ENCODE measurements at places on chromosomes 7 and 10. TPM values are rescaled to one million over a fixed set of nuclear protein-coding genes. Genes with fewer than 3 reads are reported as not detected.

GRCh38 chr7:149280151-149280550, 18.2 kb downstream of the ZNF783 start:
- DNase-seq: no peak

DNA sequence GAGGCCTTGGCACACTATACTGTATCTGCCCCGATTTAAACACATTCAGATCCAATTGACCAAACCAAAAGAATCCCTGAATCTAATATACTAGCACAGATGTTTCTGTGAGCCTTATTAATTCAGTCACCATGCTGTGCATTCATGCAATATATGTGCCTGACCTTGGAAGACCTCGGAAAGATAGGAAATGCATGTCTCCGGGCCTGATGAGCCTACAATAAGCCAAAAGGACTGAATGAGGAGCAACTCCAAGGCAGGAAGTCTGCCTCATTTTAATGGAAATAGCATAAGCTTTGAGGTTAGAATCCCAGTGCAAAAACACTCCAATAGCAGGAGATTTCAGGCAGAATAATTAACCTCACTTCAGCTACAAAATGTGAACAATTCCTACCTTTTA, 316.7 kb downstream of the LRRTM3 start:
- no peak for DNase-seq

DNA sequence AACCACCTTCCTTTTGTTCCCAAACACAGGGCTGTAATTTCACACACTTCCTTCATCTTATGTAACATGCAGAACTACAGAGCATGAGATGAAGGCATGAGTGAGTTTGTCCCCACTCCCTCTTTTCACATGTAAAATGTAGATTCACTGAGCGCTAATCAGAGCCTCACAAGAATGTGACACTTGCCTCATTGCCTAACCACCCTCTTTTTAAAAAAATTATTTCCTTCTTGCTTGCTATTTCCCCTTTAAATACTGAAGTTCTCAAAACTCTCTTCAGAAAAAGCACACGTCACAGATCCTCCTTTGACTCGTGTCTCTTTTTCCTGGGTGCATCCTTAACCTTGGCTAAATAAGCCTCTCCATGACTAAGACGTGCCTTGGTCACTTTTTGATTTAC, 121.2 kb upstream of the TARP start:
- DNase-seq: no peak

DNA sequence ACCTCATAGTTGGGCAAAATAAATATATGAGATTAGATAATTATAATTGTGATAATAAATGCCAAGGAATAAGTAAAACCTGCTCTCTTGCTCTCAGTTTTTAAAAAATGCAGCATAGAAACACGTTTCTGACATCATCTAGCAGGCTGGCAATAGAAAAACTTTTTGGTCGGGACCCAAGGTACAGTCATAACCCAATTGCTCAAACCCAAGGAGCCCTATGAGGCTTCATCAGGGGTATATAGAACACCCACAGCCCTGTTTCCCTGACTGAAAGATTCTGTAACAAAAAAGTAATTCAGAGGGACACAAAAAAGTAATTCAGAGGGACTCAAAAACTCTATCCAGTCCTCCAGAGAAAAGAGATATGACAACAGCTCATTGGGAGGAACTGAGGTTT, 3.8 kb downstream of the PDE1C start:
- DNase-seq: no peak

Gene C7orf33
- not detected for total RNA-seq
